ENCODE measurements at places on chromosomes 1 and 21. TPM values are rescaled to one million over a fixed set of nuclear protein-coding genes. Genes with fewer than 3 reads are reported as not detected.

DNA sequence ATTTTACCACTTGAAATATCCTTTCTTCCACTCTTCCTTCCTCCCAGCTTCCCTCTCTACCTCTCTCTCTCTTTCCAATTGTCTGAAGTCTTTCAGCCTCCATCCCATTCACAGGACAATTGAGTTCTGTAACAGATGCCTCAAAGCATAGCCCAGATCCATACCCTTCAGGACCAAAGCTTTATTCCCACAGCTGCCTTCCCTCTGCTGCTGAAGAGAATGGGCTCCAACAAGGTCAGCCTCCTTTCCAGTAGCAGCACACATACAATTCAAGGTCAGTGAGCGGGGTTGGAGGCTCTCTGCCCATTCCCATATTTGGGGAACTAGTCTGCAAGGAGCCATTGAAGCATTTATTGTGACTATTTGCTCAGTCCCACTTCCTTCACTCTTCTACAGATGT, 179.9 kb downstream of the DPYD start:
- no peak for DNase-seq

DNA sequence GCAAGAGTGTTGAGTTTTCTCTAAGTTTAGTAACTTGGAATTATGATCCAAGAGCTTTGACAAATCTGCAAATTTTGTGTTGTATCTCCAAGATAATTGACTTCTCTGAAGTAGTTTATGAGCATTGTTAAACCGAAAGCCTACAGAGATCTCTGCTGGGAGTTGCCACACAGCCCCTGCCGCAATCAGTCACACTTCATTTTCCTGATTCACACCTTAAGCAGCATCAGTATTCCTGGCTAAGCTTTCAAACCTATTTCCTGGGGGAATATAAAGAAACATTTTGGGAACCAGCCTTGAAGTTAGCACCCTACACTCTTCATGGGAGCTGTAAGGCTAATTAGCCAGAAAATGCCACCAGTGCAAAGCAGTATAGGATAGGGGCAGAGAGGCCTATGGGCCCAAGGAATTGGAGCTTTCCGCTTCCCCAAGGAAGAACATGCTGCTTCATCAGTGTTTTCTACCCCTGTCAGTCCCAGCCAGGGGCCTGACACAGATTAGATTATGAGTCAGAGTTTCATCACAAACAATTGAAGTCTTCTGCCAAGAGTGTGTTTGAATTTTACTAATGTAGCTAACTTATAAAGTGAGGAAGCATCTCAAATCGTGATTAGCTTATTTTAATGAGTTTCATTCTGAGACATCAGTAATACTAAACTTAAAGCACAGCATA, 23.2 kb upstream of the CACYBP start:
- no peak for DNase-seq

- no peak for DNase-seq
These were observed 522.9 kb downstream of the KIF26B start for GRCh38 chr1:245677461-245678240.

DNA sequence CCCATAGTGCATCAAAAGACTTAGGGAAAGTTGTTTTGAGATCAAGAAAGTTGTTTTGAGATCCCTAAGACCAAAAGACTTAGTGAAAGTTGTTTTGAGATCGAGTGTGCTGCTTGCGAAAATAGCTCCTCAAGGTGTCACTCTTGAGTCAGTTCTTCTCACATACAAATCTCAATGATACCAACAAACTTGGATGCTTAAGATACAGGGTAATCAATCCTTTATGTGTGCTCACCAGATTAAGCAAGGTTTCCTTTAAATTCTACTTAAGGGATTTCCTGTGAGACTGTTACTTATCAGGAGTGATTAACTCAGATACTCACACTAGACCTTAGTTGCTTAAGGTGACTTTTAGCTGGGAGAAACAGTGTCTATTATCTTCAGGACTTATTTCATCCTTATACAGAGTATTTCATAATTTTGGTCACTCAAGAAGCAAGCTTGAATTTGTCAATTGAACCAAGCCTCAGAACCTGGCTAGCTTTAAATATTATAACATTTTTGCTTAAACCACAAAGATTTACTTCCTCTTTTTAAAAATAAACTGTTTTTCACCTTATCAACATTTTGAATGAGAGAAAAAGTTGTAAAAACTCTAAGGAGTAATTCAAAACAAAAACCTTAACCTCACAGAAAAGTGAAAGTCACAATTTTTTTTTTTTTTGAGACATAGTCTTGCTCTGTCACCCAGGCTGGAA, 8.0 kb upstream of the RLF start:
- peak; percentile 55 for DNase-seq

DNA sequence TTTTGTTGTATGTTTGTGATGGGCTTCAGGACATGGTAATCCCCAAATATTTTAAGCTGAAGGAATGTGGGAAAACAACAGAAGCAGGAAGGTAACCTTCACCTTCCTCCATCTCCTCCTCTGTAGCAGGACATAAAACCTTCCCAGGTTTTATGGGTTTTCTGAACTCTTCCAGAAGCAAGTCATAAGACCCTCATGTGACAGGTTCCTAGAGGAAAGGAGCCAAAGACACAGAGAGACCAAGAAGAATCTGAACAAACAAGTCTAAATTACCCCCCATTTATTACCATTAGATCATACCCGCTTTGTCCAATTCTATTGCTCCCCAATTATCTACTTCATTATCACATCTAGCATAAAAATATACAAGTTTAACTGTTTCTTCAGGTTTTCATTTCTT, 28.8 kb downstream of the SCMH1 start:
- no peak for DNase-seq

RBM34 gene
- polyA plus RNA-seq = 59.7 TPM

RGS1 gene
- polyA plus RNA-seq = 11.9 TPM

DNA sequence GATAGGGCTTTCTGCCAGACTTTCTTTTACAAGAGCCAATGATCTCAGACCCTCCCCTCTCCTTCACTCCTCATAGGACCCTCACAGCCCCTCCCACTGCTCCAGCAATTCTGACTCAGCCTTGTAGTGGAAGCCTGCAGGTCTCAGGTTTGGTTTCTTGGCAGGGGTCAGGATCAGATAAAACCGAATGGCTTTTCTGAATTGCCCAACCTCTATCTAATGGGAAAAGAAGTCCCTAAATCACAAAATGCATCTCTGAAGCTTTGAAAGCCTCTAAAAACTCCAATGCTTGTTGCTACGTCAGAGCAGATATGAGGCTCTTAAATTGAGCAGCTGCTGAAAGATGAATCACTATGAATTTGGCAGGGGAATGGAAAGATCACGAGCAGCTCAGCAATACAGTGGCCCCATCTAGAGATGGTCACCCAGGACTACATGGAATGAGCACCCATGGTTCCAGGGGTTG, 74.5 kb downstream of the NID1 start:
- no peak for DNase-seq

Measured in hindlimb muscle (tissue), 1 donor.